ENCODE measurements at places on chromosomes 6 and 20.
A peak's percentile ranks its signal among the peaks of the same experiment; 100 is the strongest.

- peak; percentile 33 for DNase-seq
Observed at GRCh38 chr20:24993337-24994185, 1.0 kb upstream of the APMAP start.

DNA sequence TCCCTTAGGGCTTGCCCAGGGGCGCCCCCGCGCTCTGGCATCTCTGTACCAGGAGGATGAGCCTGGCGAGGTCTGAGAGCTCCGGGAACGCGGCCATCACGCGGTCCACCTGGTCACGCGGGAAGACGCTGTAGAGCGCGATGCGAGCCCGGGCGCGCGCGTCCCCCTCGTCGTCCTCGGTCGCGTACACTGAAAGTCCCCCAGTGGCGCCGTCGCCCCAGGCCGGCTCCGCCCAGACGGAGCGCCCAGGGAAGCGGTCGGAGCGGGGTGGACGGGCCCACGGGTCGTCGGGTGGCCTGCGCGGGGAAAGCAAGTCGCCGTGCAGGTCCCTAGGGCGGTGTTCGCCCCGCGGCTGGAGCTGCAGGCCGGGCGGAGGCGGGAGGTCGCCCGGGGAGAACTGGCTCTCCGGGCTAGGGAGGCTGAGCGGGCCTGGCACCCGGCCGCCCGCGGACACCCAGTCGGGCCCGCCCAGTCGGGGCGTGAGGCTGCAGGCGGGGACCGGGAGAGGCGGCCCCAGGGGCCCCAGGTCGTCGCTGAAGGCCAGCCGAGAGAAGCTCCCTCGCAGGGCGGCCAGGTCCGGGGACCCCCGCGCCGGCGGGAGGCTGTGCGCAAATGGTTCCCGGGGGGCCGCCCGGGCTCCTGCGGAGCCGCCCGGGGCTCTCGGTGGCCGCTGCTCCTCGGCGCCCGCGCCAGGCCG is 34.0 kb downstream of the ZC3H12D start:
- DNase-seq, result peak; percentile 45

DNA sequence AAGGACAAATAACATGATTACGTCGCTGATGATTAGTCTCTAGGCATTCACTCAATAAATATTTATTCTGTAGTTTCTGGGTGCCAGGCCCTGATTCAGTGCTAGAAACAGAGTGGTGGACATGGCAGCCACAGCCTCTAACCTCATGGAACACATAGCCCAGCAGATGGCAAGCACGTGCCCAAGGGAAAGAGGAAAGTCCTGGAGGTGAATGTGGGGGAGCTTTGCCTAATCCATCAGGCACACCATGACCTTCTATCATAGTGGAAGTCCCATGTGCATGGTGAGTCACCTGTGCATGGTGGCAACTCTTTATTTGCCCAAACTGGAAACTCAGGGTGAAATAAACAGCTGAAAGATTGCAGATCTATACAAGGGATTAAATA is 143.0 kb upstream of the TNFAIP3 start:
- no peak for DNase-seq

DNA sequence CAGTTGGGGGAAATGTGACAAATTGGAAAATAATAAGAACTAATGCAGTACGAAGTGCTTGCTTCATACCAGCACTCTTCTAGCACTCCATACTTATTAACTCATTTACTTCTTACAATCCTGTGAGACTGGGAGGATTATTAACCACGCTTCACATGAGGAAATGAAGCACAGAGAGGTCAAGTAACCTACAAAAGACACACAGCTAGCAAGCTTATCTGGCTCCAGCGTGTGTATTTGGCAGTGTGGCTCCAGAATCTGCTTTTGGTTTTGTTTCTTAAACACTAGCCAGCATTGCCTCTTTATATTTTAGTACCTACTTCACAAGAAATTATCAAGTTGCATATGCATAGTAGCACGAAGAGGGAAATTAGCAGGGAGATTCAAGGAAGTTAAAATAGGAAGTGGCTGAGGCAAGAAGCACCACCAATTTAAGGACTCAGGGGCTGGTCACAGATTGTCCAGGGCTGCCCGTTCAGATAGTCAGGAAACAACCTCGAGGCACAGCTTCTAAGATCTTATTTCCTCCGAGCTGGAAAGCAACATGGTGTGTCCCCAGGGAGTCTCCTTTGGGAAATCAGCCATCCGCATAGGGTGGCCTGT is 302.7 kb upstream of the PRDM1 start:
- DNase-seq, result no peak

- DNase-seq, result no peak
Observed at GRCh38 chr6:73372516-73372915, 2.8 kb upstream of the OOEP start.
